ENCODE measurements at places on chromosomes 5 and 9. TPM values are rescaled to one million over a fixed set of nuclear protein-coding genes. Genes with fewer than 3 reads are reported as not detected.

GRCh38 chr5:101585366-101585765 lies 682.3 kb upstream of the ST8SIA4 start:
- DNase-seq = no peak

The GLRA1 gene
- total RNA-seq = not detected

- no peak for DNase-seq
These were observed 5.8 kb downstream of the RACK1 start for GRCh38 chr5:181237729-181238385.

DNA sequence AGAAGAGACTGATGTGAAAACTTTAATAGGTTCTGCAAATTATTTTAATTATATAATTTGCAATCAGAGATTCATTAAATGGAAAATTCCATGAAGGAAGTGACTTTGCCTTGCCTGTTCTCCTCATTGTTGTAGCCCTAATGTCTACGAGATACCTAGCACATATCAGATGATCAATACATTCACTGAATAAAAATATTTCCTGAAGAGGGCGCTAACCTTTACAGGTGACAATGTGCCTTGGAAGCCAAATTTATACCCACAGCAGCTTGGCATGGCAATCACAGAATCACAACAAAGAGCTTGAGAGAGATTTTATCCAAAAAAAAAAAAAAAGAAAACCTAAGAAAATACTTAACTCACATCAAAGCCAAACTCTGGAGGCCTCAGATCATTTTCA lies 17.4 kb downstream of the HAUS6 start:
- no peak for DNase-seq

DNA sequence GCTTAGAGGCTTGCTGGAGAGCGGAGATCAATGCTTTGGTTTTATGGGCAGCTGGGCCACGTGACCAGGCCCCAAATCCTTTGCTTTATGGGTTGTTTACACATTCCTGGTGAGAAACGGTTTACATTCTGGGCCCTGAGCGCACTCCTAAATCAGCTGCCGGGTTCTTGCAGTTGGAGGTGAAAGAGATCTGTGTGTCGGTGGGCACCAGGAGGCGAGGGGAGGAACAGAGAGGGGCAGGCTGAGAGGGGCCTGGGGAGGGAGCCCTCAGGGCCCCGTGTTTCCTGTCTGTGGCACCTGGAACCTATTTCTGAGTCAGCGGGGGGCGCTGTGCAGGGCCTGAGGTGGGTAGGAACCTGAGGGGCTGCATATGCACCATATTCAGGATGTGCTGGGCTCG lies 63.5 kb upstream of the HAND1 start:
- no peak for DNase-seq

GRCh38 chr9:112747094-112747493 lies 3.5 kb upstream of the SNX30 start:
- DNase-seq = no peak

DNA sequence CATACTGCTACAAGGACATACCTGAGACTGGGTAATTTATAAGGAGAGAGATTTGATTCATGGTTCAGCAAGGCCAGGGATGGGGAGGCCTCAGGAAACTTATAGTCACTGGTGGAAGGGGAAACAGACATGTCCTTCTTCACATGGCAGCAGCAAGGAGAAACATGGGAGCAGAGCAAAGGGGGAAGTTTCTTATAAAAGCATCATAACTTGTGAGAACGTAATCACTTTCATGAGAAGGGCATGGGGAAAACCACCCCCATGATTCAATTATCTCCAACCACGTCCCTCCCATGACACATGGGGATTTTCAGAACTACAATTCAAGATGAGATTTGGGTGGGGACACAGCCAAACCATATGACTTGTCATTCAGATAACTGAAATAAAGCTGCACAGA lies 100.9 kb downstream of the ST8SIA4 start:
- no peak for DNase-seq

- DNase-seq = no peak
These were observed 108.3 kb upstream of the TYRP1 start for GRCh38 chr9:12584656-12585522.

GRCh38 chr9:130972277-130972956 lies 33.4 kb upstream of the FIBCD1 start:
- DNase-seq = peak; percentile 24

The F2R gene
- total RNA-seq = 10.6 TPM

The CDH10 gene
- total RNA-seq = not detected

GRCh38 chr5:98638111-98638510 lies 135.4 kb upstream of the RGMB start:
- DNase-seq = no peak

The FAM169A gene
- 4.1 TPM for total RNA-seq

The SLC25A46 gene
- total RNA-seq = 52.2 TPM

- DNase-seq = no peak
These were observed 12.1 kb downstream of the C9 start for GRCh38 chr5:39352170-39352569.

The LNPEP gene
- total RNA-seq = 59.2 TPM

The ELOVL7 gene
- 1.00 TPM for total RNA-seq

The STKLD1 gene
- 0.44 TPM for total RNA-seq

The ADAMTS2 gene
- 2.7 TPM for total RNA-seq

DNA sequence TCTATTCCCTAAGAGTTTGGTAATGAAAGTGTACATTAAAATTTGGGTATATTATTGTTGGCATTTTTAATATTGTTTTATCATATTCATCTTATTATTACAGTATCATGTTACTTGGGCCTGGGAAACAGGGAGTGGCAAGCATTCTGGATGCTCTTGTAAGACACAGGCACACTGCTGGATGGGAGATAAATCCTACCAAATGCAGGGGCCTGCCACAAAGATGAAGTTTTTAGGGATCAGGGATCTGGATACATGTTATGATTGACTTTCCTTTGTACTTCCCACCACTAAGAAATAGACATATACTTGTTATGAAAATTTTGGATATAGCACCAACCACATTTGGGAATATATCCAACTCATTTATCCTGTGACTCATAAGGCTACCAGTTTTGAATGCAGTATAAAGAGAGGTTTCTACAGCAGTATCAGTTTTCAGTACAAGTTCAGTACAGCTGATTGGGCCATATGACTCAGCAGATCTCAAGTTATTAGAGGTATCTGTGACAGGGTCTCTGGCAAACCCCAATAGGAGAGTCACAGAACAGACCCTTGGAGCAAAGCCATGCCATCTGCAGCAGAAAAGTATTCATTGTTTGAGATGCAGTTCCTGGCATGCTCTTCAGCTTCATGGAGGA lies 360.1 kb downstream of the DMAC1 start:
- no peak for DNase-seq

GRCh38 chr5:17056141-17056631 lies 120.1 kb upstream of the MYO10 start:
- DNase-seq = no peak

DNA sequence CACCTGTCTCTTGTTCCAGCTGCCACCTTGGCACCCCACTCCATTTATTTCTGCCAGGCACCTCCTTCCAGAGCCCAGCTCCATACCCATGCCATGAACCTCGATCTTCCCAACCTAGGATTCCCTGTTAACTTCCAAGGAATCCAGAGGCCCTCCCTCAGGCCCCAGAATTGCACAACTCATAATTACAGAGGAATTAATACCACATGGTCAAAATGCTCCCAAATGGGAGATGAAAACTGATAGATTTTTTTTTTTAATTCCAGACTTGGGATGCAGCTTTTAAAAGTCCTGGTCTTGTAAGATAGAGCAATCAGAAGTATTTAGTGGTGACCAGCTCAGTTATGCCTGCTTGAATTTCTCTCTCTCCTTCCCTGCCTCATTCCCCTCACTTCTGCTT lies 96.2 kb upstream of the CCDC112 start:
- no peak for DNase-seq

DNA sequence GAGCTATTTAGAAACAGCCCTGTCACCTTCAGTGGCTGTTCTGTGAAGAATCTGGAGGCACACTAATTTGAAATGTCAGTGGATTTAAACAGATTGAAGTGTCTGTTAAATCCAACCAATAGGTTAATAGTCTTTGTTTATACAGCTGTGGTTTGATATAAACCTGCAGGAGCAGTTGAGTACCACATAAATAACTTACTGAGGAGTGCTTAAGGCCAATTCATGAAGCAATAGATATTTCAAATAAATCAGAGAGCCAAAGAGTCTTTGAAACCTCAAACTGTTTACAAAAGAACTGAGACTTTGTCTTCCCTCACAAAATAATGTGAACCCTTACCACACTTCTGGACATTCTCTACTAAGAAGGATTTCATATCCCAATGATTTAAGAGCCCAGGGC lies 111.9 kb downstream of the FEM1C start:
- DNase-seq = no peak

DNA sequence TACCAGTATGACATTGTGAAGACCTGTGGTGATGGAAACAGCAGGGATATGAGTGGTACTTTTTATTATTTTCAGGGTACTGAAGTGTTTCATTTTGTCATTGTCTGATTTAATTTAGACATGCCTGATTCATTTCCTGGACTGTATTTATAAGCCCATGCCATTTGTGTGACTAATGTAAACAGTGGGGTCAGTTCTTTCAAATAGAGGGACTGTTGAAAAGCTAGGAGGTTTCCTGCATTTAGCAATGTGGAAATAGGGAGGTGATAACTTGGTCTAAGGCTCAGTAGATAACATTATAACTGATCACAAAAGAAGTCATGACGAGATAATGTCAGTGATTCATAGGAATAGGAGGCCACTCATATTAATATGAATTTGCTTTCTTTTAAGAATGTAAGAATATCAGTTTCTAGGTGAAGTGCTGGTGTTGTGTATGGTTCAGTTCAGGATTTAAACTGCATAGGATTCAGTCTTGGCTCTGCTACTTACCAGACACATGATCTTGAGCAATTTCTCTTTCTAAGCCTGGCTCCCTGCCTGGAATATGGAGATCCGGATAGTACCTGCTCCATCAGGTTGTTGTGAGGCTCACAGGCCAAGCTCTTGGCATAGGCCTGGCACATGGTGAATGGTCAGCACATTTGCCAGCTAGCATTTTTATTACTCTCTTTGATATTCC lies 7.5 kb downstream of the RASGRF2 start:
- DNase-seq = no peak

DNA sequence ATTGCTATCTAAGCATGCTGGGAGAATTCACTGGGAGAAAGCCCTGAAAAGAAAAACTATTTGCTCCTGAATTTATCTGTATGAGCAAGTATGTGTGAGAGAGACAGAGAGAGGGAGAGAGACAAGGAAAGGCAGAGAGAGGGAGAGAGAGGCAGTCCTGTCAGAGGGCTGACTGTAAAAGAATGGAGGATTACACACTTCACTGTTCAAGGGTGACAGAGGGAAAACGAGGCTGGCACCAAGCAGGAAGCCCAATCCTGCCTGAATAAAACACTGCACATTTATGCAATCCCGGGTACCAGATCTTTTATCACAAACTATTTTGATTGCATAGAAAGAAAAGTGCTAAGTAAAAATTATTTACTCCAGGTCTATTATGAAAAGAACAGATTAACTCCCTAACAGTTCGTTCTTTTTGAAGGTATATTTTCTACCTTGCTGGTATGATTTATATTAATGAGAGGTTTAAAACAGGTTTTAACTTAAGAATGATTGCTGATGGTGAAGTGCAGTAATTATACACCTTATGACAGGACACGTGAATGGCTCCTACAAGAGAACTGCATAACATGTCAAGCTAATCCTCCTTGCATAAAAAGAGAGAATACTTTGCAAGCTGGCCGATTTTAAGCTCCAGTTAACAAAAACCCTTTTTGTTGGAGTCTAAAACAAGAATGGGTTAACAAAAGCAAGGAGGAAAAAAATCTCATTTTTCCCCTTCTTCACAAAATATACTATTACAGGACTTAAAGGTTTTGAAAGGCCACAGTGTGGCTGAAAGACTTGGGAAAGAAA lies 82.5 kb downstream of the NFIB start:
- DNase-seq = no peak

DNA sequence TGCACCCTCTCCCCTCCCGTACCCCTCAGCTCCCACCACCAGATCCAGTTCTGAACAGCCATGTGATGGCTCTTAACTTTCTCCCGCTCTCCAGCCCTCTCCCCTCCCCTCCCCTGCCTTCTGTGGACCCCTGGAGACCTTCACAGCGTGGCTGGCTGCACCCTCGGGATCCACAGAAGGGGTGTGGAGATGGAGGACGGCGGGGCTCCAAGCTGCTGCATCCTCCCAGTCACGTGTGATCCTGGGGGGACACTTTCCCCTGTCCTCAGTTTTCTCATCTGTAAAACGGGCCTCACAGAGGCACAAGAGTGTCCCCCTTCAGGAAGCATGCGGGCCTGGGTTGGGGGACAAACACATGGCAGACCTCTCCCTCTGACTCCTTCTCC lies 276.0 kb upstream of the MVB12B start:
- no peak for DNase-seq

DNA sequence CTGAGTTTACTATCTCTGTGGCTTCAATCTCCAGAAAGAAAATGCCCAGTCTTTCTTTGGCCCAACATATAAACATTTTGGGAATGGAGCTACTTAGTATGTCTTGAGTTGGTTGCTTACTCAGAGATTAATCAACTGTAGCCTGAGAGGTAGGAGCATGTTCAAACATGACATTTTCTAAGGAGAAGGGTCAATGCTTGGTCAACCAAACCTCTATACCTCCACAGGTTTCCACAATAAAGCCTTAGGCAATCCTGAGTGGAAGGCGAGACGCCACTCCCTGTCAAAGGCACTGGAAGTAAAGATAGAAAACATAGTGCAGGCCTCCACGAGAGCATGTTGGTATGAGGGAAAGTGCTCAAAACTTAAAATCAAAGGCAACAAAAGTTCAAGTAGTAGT lies 411.4 kb downstream of the KCTD16 start:
- DNase-seq = no peak

The ANXA6 gene
- 285 TPM for total RNA-seq

DNA sequence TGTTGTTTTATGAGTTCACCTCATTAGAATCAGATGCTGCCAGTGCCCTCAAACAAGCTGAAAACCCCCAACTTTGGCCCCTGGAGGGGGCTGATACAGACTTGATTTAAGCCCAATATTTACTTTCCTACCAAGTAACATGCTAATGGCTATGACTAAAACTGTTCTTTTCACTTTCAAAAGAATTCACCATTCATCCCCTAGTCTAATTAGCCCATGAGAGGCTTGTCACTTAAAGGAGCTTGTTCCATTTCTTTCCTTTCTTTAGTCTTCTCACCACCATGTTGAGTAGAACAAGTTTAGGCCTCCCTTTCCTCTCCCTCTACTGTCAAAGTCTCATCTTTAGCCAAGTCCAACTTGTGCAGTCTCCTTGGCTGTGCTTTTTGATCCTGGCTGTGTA lies 50.4 kb downstream of the EPB41L4B start:
- DNase-seq = no peak
